ENCODE measurements at places on chromosomes 3 and 15.

- DNase-seq: no peak
These were observed 37.8 kb downstream of the CHD2 start for GRCh38 chr15:92937901-92938300.

DNA sequence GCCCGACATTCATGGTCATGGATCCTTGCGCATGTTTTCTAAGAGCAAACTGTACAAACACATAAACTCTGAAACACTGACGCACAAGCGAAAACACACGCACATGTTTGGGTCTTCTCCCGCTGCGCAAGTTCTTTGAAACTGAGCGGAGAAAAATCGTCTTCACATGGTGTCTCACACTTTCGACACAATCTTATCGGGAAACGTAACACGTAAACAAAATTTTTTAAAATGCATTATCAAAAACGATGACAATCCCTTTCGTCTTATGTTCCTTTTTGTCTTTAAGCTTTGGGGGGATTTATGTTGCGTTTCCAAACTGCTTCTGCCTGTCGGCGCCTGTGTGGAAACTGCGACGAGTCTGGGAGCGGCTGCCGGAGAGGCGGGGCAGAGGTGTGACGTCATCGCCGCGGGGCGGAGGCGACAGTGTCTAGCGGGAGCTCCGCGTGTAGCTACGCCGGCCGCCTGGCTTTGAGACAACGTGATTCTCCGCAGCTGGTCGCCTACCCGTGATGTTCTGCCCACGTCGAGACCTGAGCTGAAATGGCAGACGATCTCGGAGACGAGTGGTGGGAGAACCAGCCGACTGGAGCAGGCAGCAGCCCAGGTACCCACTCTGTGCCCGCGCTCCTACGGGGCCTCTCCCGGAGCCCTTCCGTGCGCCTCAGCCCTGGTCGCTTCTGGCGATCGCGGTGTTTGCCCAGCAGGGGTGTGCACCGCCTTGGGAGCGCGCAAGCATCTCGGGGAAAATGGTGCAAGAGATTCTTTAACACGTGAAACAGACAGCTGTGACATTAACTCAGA, at the start of gene CMSS1:
Gene CMSS1, plus strand, starts transcription at position 426 of the 804 bp plus-strand sequence.
- peak; percentile 98 for DNase-seq

GRCh38 chr3:41649129-41649739, 312.7 kb downstream of the ULK4 start:
- no peak for DNase-seq

DNA sequence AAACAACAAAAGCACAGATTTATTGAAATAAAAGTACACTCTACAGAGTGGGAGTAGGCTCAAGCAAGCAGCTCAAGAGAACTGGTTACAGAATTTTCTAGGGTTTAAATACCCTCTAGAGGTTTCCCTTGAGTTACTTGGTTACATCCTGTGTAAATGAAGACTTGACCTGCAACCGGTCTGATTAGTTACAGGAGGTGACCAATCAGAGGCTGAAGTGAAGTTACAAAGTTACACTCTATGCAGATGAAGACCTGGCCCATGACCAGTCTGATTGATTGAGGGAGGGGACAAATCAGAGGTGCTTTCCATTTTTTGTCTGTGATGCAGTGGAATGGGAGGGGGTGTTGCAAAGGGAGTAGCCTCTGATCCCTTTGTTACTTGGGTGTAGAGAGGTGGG, 723.4 kb downstream of the ZPLD1 start:
- no peak for DNase-seq

- no peak for DNase-seq
These were observed 425.9 kb upstream of the ZNF385D start for GRCh38 chr3:22176911-22177310.

- DNase-seq: no peak
These were observed 539.4 kb downstream of the IGSF11 start for GRCh38 chr3:118495206-118495605.

- no peak for DNase-seq
These were observed 1.2 kb upstream of the ADCY5 start for GRCh38 chr3:123449997-123450604.

DNA sequence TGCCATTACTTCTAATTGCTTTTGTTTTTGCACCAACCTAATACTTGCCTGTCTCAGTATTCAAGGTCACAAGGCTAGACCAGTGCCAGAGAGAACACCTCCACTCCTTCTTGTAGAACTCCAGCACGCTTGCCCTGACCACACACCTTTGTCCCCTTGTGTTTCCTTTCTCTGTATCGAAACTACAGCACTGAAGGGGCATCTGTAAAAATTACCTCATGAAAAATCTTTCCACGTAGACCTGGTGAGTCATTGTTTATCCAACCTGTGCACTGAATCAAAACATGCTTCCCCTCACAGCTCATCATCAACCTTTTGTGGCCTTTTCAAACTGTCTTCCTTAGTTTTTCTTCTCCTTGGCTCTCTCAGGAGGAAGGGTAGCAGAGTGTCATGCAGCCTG, 259.5 kb downstream of the THRB start:
- DNase-seq: no peak

GRCh38 chr3:190119461-190120268, 1.0 kb downstream of the P3H2 start:
- no peak for DNase-seq

DNA sequence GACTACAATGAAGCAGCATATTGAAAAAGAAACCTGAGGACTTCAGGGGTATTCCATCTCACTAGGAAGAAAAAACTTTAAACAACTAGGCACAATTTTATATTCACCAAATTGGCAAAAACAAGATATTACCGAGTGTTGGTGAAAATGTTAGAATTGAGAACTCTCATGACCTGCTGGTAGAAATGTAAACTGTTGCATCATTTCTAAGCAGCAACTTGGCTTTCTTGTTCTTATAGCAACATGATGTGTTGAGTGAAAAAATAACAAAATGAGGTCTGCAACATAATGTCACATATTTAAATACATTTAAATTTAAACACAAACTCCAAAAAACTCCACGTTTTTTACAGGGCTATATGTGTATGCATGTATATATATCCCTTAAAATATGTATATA, 59.0 kb upstream of the SPPL2A start:
- DNase-seq: no peak

DNA sequence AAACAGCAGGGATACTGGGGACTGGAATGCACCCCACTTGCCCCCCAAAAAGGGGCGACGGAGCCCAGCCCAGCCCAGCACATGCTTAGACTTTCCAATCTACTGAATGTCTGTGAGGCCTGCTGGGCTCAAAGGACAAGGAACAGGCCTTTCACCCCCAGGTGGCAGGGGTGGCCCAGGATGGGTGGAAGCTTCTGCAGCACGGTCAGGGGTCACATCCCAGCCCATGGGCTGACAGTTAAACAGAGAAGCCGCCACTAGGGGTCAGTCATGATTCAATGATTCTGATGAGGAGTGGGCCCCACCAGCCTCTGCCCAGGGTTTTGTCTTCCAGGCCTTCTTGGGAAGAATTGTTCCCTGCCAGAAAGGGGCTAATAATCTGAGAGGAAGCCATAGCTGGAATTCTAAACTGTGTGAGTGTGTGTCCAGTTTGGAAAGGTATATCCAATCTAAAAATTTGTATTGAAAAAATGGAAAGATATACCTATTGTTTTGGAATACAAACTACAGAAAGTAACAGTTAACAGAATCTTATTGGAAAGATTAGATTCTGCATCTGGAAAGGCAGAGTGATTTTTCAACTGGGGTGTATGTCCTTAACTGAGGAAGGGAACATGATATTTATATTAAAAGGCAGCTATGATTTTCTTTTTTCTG, 2.2 kb downstream of the CHRNB4 start:
- no peak for DNase-seq

DNA sequence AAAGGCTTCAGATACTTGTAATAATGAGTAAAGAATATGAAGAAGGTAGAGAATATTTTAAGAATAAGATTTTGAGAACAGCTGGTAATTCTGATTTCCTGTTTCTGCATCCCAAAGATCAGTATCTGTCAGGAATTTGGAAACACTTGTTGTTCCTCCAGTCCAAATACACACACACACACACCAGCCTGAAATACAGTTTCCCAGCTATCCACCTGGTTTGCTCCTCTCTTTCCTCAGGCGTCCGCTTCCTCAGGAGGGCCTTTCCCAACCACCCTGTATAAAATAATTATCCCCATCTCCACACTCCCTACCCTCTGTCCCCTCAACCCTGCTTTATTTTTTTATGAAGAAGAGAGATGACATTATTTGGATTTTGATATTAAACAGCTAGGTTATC, 2.0 kb upstream of the FSIP1 start:
- no peak for DNase-seq

- DNase-seq: no peak
These were observed 301.7 kb downstream of the GBE1 start for GRCh38 chr3:81459733-81460132.

- no peak for DNase-seq
These were observed 15.0 kb upstream of the KCNMB3 start for GRCh38 chr3:179265875-179266274.

DNA sequence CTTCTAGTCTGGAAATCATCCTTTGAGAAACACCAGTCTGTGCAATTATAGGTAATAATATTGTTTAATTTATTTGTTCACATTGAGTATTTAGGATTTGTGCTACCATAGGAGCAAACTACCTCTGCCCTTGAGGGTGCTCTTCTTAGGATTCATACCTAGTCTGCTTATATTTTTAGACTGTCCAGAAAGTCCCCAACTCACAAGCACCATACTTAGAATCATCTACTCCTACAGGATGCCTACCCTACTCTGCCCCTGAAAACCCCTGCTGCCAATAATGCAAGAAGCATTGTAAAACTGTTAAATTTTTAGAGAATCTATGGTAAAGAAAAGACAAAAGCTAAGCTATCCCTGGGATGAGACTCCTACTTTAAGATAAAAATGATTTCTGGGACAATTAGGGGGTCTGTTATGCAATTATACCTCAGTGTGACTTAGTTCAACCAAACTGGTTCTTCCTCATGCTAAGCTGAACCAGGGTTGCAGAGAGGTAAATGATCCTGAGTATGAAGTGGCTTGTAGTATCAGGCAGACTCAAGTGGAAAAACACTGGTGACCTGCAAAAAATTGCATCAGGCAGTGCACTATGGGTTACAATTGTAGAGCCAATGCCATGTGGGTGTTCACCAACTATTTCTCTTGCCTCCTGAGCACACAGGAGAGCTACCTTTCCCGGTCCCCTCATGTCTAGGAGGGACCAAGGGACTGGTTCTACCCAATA, 133.3 kb downstream of the TNIK start:
- DNase-seq: no peak

- DNase-seq: no peak
These were observed 24.1 kb downstream of the SLC24A5 start for GRCh38 chr15:48144889-48145288.

GRCh38 chr15:75042730-75043508, 19.5 kb downstream of the PPCDC start:
- peak; percentile 97 for DNase-seq

DNA sequence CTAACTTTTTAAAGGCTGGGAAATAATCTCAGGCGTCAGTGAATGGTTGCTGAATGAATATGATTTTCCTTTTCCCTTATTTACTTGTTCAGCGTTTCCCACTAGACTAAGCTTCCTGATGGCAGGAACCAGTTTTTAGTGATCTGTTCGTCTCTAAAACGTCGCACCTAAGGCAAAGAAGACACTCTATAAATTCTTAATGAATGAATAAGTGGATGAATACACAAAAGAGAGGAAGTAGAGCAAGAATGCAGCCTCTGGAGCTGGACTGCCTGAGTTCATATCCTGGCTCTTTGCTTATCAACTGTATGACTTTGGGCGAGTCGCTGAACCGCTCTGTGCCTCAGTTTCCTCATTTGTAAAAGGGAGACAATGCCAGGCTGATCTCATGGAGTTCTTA, 38.7 kb downstream of the WNT7A start:
- DNase-seq: no peak

DNA sequence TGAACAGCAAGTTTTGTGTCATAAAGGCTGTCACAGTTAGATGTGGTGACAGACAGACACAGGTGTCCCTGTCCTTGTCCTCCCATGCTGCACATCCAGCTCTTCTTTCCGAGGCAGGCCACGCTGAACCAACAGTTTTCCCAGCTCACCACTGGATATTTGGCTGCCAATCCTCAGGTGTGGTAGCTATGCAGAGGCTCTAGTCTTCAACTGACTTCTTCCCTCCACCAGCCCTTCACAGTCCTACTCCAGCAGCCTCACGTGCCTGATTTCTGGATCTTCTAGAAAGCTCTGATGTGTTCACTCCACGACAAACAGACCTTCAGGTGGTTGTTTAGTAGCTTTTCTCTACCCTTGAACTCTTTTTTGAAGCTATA, 145.5 kb downstream of the UACA start:
- DNase-seq: no peak

GRCh38 chr3:157982359-157982758, 123.9 kb downstream of the SHOX2 start:
- no peak for DNase-seq

All from cardiac septum (tissue), 1 donor.